ENCODE measurements at places on chromosomes 5 and 9. TPM values are rescaled to one million over a fixed set of nuclear protein-coding genes. Genes with fewer than 3 reads are reported as not detected.

DNA sequence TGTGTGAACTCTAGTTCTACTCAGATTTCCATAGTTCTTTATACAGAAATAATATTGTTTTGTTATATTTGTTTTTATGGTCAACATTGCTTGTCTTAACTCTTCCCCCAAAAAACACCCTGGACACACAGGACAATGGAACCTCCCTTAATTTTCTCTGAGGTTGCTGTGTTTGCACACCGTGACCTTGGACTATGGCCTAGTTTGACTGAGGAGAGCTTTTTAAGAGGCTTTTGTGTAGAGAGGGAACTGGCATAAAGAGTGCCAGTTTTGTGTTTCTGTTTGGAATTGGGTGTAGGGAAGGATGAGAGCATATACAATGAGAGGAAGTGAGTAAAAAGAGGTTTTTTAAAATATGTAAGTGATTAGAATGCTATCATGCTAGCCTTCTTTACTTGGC is 101.1 kb upstream of the MEF2C start:
- DNase-seq, result no peak

Gene REEP2
- 12.3 TPM for total RNA-seq

- DNase-seq, result no peak
These were observed 19.0 kb upstream of the LIFR start for GRCh38 chr5:38575476-38575875.

DNA sequence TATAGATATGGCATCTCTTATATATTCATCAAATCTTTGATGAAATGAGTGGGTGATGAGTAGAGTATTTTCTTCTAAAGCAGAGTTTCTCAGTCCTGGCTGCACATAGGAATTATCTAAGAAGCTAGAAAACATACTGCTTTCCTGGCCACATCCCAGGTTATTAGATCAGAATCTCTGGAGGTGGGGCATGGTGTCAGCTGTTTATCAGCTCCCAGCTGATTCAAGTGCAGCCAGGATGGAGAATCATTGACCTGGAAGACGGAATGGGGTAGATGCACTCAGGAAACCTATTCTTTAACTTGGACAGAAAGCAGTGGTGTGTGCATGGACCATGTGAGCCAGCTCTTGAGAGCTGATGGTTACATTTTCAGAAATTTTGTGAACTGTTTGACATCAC is 108.1 kb upstream of the IL6ST start:
- DNase-seq, result no peak

Gene FBXL7
- total RNA-seq, result 0.92 TPM

Gene SPINK6
- not detected for total RNA-seq

DNA sequence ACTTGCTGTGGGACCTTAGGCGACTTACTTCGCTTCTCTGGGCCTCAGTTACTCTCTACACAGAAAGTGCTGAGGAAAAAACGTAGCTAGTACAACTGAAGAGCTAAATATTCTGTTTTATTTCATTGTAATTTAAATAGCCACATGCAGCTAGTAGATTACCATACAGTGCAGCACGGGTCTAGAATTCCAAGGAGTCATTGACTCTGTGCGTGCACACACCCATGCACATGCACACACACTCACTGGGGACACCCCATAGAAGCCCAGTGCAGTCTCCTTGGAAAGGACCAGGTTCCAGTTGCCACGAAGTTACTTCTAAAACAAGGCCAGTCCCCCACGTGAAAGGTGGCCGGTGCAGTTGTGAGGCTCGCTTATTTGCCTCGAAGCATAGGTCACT is 17.0 kb downstream of the URM1 start:
- no peak for DNase-seq

GRCh38 chr9:132007371-132008025 is 72.2 kb downstream of the MED27 start:
- no peak for DNase-seq

GRCh38 chr5:1819458-1819857 is 18.3 kb downstream of the NDUFS6 start:
- DNase-seq, result no peak

Gene SPINK1
- 0.51 TPM for total RNA-seq

DNA sequence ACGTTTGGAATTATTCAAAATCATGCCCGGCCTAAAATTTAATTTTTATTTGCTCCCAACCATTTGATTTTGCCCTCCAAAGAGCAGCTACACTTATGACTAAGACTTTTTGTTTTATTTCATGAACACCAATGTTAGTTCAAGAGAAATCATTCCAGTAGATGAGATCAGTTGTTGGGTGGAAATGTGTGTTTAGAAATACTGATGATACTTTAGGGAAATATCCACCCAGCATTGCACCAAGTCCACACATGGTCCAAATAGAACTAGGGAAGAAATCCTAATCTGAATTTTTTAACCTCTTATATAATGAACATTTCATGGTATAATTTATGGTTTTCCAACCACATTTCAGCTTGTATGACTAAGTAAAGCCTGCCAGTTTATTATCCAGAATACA is 28.3 kb upstream of the GOLPH3 start:
- DNase-seq, result no peak

GRCh38 chr9:92607773-92608172 is 62.2 kb downstream of the IPPK start:
- peak; percentile 83 for DNase-seq

Gene C5orf52
- not detected for total RNA-seq

- DNase-seq, result peak; percentile 37
These were observed 52.9 kb downstream of the GDNF start for GRCh38 chr5:37786862-37787519.

- DNase-seq, result no peak
These were observed 357.4 kb downstream of the NDUFS4 start for GRCh38 chr5:53917826-53918225.

Gene AJM1
- total RNA-seq, result 0.18 TPM

Gene OBP2B
- total RNA-seq, result not detected

Gene SLIT3
- 3.5 TPM for total RNA-seq

Gene ENTPD2
- total RNA-seq, result not detected

GRCh38 chr9:33917036-33917435 is 100.1 kb downstream of the UBE2R2 start:
- no peak for DNase-seq

DNA sequence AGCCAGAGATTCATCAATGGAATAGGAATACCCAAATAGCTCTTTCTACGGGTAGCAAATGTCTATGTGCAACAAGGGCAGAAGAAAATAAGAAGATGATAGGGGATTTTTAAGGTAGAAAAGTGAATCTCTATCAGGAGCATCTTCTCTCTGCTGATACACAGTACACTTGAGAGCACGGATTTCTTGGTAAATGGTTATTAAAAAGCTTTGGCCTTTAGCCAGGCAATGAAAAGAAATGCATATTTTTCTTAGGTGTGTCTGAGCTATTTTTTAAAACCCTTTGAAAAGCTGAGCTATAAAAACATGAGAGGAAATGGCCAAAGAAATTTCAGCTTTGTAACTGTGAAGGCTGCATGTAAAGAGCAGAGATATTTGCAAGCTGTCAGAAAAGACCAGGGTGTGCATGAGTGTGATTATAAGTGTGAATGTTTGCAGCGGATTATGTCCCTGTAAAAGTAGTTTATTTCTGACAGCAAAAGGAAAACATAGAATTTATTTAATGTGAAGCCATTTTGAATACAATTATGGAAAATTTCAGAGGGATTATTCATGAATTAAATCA is 487.1 kb upstream of the PIK3R1 start:
- DNase-seq, result no peak

DNA sequence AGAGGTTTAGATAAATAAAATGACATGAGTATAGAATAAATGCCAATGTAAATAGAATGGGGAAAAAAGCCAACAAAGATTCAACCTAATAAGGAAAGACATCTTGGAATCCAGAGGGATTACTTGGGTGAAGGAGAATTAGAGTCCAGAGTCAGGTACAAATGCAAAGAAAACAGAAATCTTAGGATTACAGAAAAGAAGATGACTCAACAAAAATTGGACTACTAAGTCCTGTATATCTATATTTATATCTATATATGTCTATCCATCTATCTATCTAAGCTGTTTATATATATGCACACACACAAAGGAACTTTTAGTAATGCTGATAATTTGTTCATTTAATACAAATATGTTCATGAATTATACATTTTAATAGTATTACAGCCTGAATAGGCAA is 27.6 kb downstream of the FAM174A start:
- DNase-seq, result no peak

- DNase-seq, result no peak
These were observed 227.8 kb upstream of the TBCA start for GRCh38 chr5:78003919-78004318.

- no peak for DNase-seq
These were observed 92.9 kb downstream of the EHMT1 start for GRCh38 chr9:137711678-137712105.

DNA sequence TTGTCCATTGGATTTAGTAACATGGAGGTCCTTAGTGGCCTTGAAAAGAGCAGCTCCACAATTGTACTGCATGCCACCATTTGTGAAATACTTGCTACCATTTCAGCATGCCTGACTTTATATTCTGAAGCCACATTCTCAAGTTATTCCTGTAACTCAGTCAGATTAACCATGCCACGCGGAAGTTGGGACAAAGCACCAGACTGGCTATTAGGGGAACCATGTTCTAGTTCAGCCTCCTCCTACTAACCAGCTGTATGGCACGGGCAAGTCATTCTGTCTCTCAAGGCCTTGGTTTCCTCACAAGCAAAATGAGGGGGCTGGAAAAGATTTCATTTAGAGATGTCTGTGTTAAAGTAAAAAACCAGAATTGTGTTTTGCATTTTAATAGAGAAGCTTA is 418.0 kb downstream of the PLK2 start:
- no peak for DNase-seq

- DNase-seq, result peak; percentile 97
These were observed at the start of gene ST6GALNAC4 for GRCh38 chr9:127916720-127917581. ST6GALNAC4 (minus strand) TSS chr9:127917041; CDS start chr9:127916419, 622 bp downstream.

Gene SLC46A2
- total RNA-seq, result not detected

- no peak for DNase-seq
These were observed 77.7 kb upstream of the SNX2 start for GRCh38 chr5:122697191-122697590.

Gene NELFB
- total RNA-seq, result 62.2 TPM

DNA sequence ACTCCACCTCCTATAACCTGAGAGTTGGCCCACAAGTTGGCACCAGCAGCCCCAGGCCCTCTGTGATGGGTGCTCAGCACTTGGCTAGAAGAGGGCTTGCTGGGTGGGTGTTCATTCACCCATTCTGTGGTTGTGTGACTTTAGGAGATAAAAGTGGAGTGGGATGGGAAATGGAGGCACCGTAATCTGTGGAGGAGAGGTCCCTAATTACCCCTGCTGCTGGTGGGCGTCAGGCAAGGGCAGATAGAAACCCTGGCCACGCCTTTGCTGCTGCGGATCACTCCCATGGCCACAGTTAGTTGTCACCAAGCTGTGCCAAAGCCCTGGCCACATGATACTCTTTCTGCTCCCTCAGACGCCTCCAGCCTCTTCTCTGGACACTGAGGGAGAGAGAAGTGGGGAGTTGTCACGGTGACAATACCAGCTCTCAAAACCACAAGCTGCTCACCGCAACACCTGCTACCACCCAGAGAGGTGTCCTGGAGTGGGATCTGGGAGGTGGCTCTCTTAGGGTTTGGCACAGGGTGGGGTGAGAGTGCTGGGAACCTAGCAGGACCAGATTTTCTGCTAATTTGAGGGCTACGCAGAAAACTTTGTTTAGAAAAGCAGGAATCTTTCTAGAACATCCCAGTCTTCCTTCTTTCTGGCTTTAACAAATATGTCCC is 12.0 kb upstream of the NEUROG1 start:
- DNase-seq, result no peak

DNA sequence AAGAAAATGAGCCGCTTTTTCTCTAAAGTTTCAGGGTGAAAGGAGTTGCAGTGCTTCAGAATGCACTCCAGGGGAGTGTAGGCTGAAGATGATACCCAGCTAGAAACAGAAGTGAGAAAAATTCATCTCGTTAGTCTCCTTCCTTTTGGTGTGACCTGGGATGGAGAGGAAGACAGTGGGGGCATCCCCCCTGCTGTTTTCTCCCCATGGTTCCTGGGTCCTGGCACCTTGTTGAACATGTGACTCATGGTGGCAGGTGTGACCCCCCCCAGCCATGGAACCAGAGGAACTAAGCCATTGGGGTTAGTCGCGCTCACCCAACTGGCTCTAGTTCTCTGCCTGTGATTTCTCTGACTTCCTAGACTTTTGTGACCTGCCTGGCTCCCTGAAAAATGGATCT is 424.6 kb downstream of the CSNK1G3 start:
- no peak for DNase-seq

GRCh38 chr9:114339130-114339908 is 9.7 kb downstream of the ORM2 start:
- peak; percentile 71 for DNase-seq

- DNase-seq, result no peak
These were observed 9.7 kb downstream of the SEMA6A start for GRCh38 chr5:116564756-116565490.

- DNase-seq, result no peak
These were observed 36.2 kb upstream of the SNAPC3 start for GRCh38 chr9:15386465-15386864.

Gene SPIN1
- total RNA-seq, result 107 TPM

- DNase-seq, result no peak
These were observed 86.7 kb upstream of the SPDL1 start for GRCh38 chr5:169496878-169497277.

GRCh38 chr5:38780316-38780715 is 65.5 kb upstream of the OSMR start:
- DNase-seq, result peak; percentile 5

GRCh38 chr9:36174731-36175130 is 5.5 kb downstream of the CCIN start:
- DNase-seq, result no peak

Gene PCDHA1
- total RNA-seq, result 0.42 TPM

DNA sequence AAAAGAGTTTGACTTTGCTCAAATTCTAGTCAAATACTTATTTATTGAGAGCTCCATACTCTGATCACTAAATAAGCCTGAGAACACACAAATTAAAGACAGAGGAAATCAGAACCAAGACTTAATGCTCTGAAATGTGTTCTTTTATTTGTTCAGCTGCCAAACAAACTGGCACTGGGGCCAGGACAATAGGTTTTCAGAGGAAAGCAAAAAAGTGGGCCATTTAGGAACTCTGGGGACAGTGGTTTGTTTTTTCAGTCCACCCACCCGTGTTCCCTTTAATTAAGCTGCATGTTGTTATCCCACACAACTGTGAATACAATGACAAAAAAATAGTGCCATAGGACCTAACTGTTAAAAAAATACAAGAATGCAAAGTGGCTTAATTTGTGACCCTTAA is 95.4 kb upstream of the RETREG1 start:
- DNase-seq, result no peak

DNA sequence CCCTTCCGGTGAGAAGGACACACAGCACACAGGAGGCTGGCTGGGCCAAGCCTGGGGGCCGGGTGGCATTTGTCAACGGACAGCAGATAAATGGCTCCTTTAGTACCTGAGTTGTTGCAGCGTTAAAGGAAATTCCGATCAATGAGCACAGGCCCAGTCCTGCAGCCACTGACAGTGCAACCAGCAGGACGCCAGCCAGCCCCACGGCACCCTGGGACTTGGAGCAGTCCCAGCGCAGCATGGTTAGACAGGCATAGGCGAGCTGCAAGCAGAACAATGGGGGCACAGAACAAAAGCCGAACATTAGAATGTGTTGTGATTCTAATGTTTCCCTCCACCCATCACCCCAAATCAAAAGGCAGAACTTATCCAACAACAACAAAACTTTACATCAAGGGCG is 39.3 kb downstream of the PTCH1 start:
- DNase-seq, result no peak

- DNase-seq, result no peak
These were observed 471.1 kb downstream of the PLK2 start for GRCh38 chr5:57988813-57989212.

Gene GARIN3
- not detected for total RNA-seq

Gene CDH9
- not detected for total RNA-seq

GRCh38 chr5:80796846-80797245 is 142.1 kb upstream of the DHFR start:
- DNase-seq, result no peak
